ENCODE measurements at places on chromosomes 4 and X.

- no peak for DNase-seq
Observed at GRCh38 chr4:10783351-10783750, 98.8 kb upstream of the CLNK start.

- DNase-seq: no peak
Observed at GRCh38 chrX:41391606-41392005, 55.5 kb upstream of the NYX start.

- no peak for DNase-seq
Observed at GRCh38 chrX:137847376-137847775, 281.4 kb downstream of the ZIC3 start.

DNA sequence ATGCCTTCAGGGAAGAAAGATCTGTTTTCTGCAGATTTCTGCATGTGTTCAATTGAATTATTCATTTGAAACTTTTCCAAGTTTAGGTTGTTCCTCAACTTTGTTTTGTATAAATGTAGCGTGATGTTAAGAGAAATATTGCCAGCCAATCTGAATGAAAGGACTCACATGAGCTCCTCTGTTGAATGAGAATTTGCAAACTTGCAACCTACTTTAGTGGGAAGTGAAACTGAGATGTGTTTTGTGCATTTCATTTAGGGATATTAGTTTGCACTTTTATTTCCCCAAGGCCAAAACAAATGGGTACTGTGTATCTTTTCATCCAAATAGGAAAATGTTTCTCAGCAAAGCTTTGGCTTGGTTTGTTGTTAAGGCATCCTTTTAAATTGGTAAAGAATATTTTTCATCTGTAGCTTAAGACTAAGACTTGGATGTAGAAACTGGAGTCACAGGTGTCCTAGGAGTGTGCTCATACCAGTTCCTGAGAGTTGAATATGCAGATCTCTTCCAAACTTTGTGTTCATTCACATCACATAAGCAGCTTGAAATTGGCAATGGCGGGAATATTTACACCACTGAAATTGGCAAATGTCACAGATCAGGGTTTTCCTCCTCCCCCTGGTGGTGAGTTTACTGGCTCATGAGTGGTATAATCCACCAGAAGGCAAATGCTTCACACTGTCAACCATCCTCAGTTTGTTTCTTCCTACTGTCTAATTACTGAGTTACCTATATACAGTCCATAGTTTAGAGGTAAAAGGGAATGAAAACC, 193.6 kb upstream of the BANK1 start:
- DNase-seq: no peak

GRCh38 chrX:13272426-13272825, 47.4 kb downstream of the ATXN3L start:
- no peak for DNase-seq
